ENCODE measurements at places on chromosomes 5 and 9.

DNA sequence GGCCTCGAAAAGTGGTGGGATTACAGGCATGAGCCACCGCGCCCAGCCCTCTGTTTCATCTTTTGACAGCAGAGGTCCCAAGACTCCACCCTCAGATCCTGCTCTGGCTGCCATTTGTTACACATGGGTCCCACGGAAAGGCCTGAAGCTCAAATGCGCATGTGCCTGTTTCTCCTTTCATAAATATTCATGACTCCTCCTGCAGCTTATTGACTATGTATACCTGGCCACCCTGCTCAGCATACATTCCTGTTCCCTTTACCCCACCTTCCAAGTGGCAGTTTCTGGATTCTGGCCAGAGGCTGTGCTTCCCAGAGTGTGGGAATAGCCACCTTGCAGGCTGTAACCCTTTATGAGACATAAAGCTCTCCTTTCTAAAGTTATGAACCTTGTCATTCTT is 46.5 kb downstream of the AUH start:
- DNase-seq = peak; percentile 31

- DNase-seq = no peak
These were observed 1241.3 kb downstream of the MAT2B start for GRCh38 chr5:164746723-164747122.

DNA sequence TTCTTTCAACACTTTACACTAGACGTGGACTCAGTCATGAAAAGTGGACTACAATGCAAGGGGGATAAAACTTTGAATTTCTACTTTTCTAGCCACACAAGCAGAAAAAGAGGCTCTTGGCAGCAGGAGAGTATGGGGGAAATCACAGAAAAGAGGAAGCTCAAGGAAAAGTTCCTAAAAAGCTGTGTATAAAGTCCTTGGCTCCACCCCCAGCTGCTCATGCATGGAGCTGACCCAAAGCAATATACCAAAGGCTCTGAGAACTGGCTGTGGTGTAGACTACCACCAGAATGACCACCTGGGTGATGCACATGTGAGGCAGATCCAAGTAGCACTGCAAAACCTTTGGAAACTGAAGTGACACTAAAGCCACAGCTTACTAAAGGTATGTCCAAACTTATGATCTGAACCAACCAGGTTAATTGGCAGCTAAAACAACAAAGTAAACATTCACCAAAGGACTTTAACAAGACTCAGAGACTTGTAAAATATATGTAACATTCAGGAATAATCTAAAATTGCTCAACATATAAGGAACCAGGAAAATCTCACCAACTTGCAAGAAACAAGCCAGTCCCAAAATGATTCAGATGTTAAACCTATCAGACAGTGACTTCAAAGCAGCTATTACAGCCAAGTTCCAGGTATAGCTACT is 55.5 kb upstream of the RASGRF2 start:
- no peak for DNase-seq

- DNase-seq = no peak
These were observed 68.2 kb downstream of the LRSAM1 start for GRCh38 chr9:127519301-127520166.

DNA sequence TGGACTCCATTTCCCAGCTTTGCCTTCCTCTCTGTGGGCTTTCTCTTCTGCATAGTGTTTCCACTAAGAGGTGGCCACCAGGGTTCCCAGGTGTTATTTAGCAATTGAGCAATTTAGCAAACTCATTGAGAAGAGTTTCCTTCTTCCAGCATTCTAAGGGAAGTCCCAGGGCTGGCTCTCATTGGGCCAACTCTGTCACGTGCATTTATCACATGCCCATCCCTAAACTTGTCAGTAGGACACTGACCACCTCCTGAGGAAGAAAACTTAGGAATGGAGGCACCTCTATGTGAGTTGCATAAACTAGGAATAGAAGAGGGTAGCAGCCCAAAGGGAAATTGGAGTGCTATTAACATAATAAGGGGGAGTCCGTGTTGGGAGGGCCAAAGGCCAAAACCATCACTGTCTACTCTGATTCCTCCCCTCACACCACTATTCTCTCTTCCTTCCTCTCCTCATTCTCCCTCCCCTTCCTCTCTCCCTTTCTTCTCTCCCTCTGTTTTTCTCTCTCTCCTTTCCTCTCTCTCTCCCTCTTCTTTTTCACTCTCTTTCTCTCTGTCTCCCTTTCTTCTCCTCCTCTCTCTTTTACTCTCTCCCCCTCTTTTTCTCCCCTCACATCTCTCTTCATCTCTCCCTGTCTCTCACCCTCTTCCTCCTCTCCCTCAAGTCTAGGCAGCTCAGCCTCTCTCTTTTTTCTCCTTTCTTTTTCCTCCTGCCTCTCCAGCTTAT is 213.4 kb downstream of the PALM2AKAP2 start:
- DNase-seq = no peak

GRCh38 chr5:120088836-120089235 is 375.3 kb upstream of the PRR16 start:
- no peak for DNase-seq

DNA sequence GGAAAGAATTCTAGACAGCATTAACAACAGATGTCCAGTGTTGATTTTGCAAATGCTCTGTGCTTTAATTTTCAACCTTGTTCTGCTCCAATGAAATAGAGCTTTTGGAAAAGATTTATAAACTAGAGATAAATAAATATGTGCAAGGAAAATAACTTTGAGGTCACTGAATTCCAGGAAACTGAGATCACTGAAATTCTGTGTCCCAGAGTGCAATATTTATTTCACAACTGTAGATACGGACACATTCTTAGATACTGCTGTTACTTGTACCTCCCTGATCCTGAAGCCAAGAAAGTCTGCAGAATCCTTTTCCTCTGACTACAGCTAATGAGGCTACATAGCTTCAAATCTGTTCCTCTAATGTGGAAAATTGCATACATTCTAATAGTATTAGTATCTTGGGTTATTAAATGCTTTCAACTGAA is 222.9 kb downstream of the DOCK8 start:
- no peak for DNase-seq

- DNase-seq = no peak
These were observed 23.3 kb downstream of the SMIM23 start for GRCh38 chr5:171808951-171809350.

DNA sequence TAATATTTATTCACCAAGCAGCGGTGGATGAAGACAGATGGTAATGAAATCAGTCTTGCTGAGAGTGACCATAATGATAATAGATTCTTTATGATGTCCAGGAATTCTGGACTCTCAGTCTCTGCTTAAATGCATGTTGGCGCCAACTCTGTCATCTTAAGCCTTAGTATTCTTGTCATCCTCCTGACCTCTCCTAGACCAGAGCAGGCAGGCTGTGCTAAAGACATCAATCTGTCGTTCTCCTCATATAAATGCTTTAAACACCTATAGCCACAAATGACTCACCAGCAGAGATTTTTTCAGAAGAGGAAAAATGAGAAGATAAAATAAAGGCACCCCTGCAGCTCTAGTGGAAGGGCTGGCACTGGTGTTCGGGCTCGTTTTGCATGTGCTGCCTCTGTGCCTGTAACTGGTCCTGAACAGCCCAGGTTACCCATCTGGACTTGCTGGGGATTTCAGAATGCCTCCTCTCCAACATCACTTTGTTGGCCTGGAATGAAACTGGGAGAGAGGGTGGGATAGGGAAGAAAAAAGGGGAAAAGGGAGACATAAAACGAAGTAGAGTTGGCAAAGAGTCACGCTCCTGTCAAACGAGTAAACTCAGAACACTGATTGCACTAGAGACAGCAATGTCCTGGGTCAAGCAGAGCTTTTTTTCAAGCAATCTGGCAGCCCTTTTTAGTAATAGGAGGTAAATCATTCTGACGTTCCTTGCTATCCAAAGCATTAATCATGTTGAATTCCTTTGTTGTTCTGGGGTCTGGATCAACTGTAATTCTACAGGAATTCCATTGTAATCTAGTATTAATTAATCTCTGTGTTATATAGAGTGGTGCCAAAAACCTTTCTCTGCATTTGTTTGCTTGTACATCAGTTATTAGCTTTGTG is 195.5 kb upstream of the CLINT1 start:
- DNase-seq = no peak

DNA sequence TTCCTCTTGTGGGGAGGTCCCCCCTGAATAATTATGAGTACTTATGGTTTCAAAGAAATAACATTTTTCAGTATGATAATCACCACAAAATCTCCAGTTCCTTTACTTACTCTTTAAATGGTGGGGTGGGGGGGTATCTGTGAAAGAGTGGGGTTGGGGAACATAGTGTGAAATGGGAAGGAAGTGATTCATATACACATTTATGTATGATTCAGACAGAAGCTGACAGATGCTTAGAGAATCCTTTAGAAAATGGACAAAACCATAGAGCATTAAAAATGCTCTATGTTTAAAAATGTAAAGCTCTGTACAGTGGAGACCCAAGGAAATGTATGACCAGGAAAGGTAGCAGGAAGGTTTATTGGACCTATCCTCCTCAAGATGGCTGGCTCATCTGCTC is 267.5 kb upstream of the GRIA1 start:
- DNase-seq = no peak

DNA sequence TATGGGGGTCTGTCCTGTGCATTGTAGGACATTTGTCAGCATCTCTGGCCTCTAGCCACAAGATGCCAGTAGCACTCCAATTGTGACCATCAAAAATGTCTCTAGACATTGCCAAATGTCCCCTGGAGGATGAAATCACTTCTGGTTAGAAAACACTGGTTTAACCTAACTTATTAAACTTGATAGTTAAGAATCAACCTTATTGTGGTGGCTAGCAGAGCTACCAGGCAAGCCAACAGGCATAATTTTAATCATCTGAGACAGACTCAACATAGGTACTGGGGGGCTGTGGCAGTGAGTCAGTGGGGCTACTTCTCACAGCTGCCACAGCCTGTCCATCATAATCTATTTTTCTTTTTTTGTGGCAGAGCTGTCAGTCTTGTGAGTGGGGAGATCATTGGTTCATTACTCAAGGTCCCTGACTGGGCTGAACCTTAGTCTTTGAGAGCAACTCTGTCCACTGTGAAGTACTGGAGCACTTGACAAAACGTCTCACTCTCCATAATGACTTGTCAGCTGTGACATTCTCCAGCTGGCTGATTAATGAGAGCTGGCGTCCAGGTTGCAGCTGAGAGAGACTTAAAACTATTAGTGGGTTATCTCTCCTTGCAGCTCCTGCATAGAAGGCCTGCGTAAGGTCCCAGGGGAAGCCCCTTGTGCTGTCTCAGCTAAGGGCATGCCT is 107.9 kb downstream of the DCP2 start:
- DNase-seq = peak; percentile 72

DNA sequence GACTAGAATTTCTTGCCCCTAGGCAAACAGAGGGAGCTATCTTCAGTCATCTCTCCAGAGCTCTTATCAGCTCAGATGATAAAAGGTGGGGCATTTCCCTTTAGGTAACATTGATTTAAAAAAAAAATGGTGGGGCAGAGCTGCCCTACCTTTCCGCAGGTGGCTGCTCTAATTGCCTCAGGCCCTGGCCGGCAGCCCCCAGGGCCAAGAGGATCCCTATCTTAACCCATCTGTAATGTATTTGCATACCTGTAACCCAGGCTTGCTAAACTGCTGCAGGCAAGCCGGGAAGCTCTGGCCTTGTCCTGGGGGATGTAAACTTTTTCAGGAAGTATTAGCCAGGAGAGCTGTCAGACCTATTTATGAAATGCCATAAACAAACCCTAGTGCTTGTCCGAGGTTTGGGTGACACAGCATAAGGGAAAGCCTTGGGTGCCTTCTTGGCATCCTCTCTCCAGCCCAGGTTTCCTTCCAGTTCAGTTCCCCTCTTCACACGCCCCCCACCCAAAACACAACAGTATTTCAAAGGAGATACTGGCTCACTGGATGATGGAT is 20.9 kb upstream of the ZSWIM6 start:
- DNase-seq = no peak

DNA sequence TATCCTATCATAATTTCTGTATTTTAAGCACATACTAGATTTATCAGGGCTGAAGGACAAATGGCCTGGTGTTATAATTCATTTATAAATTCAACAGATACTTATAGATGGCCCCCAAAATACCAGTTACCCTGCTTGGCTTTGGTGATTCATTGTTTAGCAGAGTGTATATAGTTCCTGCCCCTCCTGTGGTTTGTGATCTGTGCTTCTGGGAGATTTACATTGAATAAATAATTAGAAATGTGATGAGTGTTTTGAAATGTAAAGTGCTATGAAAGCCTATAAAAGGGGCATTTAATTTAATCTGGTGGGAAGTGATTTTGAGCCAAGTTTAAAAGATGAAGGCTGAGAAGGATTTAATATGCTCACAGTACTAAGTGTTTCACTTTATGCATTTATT is 36.7 kb upstream of the ZCCHC7 start:
- no peak for DNase-seq

- DNase-seq = no peak
These were observed 36.2 kb downstream of the LIX1 start for GRCh38 chr5:97106216-97106581.

DNA sequence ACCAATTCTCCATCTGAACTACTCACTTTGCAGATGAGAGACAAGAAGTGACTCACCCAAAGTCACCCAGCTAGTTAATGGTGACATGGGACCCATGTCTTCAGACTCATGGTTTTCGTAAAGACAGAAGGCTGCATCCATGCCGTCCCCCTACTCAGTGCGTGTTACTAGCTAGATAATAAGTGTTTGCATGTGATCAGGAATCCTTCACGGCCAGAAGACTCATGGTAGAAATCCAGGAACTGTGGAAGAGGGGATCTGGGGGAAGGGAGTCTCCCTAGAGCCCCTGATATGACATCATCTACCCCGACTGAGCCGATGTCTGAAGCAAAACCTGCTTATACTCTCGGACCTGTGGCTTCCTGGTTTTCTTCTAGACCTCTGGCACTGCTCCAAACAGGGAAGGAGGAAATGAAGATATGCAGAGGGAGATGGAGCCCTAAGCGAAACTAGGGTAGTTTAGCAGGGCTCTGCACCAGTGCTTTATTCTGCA is 3.3 kb downstream of the RNF183 start:
- DNase-seq = no peak

DNA sequence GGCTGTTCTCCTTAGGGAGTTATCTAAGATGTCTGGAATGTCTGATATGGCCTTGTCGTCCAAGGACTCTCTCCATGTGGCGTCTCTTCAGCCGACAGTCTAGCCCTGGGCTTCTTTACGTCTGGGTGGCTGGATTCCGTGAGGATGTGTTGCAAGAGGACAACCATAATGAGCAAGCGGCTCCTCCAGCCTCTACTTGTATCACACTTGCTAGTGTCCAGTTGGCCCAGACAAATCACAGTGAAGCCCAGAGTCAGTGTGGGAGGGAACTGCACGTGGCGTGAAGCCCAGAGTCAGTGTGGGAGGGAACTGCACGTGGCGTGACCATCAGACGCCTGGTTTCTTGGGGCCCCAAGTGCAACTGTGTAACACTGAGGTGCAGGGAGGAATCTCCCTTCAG is 61.1 kb downstream of the COL23A1 start:
- DNase-seq = no peak

DNA sequence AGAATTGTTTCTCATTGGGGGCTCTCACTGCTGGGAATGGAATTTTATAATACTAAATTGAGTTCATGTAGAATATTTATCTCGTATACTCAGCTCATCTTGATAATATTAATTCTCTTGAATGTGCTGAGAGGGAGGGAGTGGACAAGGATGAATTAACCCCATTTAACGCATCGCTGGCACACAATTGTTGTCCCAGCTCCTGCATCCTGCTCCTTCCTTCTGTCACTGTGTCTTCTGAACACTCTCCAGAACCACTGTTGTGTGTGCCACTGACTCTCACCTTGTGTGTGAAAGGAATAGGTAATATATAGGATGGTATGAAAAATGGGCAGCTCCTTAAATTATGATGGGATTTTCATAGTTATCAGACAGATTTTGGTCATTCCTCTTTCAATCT is 267.3 kb downstream of the MTRR start:
- no peak for DNase-seq

- no peak for DNase-seq
These were observed 40.7 kb downstream of the VCAN start for GRCh38 chr5:83512061-83512745.
